ENCODE measurements at places on chromosomes 7 and 10.

DNA sequence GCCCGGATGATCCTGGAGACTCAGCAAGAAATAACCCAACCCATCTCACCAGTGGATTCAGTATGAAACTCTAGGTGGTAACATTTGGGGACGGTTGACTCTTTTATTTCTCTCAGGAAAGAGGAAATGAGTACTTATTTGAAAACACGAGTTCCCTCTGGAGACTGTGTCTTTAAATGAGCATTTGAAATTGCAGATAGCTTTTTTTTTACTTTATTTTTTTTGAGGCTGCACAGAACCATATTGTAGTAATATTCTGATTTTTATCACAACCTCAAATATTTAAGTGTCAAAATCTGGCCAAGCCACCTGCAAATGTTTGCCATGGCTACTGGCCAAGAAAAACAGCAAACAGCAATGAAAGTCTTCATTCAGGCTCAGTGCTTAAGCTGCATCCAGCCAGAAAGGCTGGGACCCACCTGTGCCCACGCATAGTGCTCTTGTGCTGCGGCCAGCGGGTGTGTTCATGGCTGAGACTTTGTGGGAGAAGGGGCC, 160.8 kb downstream of the CREB5 start:
- DNase-seq, result peak; percentile 82

DNA sequence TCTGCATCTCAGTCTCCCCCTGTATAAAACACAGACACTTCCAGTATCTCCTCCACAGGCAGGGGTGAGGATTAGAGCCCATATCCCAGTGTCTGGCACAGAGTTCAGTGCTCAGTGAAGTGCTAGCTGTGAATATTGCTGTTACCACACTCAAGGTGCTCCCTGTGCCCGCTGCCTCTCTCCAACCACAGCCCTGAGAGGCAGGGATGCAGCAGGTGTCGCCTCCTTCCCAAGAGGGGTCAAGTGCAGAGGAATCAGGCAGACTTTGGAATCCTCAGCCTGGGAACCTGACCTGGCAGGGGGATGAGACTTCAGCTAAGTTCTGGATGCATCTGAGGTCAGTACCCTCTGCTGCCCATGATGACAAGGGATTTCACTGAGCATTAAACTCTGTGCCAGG, 163.1 kb downstream of the GFRA1 start:
- no peak for DNase-seq

DNA sequence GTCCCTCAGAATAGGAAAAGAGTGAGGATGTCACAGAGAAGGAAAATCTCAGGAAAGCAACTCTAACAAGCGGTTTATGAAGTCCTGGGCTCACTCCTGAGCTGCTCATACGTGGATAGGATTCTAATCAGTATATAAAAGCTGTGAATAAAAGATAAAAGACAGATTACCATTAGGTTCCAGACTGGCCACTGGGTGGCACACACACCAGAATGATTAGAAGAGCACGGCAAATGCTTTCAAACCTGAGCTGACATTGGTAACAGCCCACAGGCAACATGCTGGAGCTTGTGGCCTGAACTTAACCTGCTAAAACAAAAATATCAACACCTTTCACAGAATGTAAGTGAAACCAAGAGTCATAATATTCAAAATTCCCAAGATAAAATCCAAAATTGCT, 370.8 kb downstream of the GRID1 start:
- DNase-seq, result no peak

- no peak for DNase-seq
These were observed 4.7 kb upstream of the ABLIM1 start for GRCh38 chr10:114662646-114663217.

- DNase-seq, result no peak
These were observed 234.5 kb upstream of the TCF7L2 start for GRCh38 chr10:112715581-112715980.

DNA sequence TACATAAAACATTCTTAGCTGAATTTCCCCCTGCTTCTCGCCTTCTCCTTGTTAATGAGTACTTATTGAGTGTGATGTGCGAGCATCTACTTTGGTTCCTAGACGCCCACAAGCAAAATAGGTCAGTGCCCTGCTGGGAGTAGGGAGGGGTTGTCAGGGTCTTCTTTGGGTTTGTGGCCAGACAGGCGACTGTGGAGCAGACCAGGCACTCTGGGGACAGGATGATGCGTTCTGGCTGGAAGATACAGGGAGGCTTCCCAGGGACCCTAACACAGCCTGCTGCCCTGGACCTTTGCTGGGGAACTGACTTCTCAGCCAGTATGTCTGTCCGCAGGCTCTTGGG, 227.2 kb downstream of the CUX1 start:
- DNase-seq, result no peak

GRCh38 chr7:36147361-36147760, 5.7 kb upstream of the EEPD1 start:
- DNase-seq, result peak; percentile 48

DNA sequence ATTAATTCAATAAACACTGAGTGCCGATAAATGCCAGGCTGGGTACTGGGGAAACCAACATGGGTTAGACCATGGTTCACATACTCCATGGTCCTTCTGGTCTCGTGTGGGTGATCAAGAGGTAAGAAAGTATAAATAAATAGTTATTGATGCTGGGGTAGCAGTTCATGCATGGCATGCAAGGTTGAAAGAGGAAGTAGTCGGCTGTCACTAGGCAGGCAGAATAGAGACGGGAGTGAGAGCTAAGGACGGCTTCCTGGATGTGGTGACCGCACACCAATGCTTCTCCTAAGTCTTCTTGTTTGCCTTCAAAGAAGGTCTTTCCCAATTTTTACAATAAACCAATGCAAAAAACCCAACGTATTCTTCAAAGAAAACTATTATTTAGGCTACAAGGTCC, 208.6 kb downstream of the ADAM12 start:
- no peak for DNase-seq

- DNase-seq, result no peak
These were observed 38.2 kb upstream of the SLC26A4 start for GRCh38 chr7:107622429-107622828.

- DNase-seq, result no peak
These were observed 242.2 kb upstream of the GRB10 start for GRCh38 chr7:51024867-51025266.

DNA sequence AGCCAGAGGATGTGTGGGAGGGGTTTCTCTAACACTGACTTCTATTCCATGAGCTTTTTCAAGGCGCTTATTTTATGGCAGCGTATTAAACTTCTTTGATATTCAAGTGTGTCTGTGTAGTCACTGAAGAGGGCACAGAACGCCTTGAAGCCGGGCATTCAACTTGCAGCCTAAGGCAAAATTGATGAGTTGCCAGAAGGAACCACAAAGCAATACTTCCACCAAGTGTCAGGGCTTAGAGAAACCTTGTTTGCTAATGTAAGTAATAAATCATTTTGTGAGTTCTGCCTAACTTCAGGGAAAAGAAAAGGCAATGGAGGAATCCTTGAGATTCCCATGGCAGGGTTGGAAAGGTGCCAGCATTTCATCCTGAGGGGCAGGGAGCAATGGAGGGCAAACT, 163.8 kb downstream of the LCOR start:
- no peak for DNase-seq

DNA sequence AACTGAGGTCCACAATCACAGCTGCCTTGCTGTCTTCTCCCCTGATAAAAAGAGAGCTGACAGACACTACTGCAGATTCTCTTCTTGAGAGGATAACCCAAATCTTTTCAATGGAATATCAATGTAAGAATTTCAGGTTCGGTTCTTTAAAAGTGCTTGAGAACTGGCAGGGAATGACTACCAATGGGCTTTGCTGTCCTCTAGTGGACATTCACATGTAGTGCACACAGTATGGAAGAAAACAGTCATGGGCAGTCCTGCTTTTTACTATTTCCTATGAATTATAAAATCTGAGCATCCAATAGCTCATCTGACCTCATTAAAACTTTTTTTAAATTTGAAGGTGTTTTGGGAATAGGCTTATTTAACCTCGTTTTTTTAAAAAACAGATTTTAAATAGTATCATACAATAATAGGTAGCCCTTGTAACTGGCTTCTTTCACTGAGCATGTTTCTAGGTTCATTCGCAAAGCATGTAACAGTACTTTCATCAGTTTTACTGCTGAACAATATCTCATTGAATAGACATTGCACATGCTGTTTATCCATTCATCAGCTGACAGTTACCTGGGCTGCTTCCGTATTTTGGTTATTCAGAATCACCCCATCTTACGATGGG, 18.3 kb downstream of the FZD9 start:
- DNase-seq, result peak; percentile 25

GRCh38 chr10:129774082-129774735, 189.9 kb downstream of the EBF3 start:
- no peak for DNase-seq

DNA sequence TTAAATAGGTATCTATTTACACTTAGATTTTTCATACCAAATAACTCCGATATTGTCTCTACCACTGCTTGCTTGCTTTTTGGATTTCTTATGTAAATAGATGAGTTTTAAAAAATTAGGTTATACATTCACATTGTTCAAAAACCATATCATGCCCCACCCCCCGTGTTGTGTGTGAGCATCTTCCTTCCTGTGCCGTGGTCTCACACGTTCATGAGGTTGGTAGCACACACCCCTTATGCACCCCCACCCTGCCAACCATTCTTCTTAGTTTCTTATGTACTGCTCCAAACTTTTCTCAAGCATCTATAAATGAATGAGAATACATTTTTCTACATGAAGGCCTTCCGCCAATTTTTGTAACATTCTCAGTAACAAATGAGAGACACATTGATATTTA, 115.6 kb downstream of the FANK1 start:
- DNase-seq, result no peak

GRCh38 chr7:17311952-17312351, 13.5 kb downstream of the AHR start:
- no peak for DNase-seq

DNA sequence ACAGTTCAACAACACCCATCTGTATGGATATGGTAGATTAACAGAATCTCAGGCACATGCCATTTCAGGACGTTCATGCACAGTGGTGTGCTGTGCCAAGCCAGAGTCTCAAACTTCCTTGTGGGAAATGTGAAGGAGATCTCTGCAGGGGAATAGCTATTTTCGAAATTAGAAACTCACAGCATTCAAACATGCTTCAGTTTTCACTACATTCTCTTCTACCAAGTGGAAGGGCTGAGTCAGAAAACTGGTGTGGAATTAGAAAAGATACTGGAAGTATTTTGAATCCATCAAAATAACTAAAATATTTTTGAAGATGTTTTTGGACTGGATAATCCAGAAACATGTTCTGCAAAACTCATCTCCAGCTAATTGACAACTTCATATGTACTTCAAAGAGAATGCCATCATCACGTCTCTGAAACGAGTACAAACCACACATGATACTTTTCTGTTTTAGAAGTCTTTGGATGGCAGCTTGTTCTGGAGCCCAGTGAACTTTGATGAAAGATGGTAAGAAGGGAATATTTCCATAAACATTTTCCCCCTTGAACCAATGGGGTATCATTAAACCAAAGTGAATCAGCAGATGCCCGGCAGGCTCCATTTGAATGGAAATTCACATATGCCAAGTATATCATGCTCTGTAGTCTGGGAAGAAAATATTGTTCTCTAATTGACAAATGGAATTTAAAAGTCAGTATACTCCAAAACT, 616.3 kb upstream of the IGFBP3 start:
- no peak for DNase-seq

DNA sequence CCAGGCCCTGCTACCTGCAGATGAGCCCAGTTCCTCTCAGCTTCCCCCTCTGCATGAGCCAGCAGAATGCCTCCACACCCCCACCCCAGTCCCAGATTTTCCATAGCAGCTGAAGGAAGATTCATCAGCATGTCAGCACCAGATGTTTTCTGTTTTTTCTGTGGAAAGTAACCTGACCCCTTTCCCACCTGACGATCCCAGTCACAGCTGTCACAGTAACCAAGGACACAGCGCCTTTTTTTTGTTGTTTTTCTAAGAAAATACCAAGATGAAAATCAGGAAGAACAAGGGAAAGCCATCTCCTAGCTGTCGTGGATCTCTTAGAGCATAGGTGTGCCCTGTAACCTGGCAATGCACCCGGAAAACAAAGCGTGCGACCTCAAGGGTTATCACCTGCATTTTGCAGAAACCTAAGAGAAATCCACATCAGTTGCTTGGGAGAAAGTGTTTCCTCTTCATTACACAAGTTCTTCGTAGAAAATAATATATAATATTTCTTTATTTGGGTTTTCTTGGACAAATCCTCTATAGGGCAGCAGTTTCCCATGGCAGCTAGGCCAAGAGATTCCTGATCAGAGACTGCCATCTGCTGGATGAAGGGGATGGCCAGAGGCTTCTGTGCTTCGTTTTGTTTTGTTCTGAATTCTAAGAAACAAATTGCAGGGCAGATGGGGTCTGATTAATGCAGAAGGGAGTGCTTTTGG, 401.9 kb downstream of the TNS3 start:
- peak; percentile 22 for DNase-seq

GRCh38 chr7:1846331-1847065, 176.4 kb downstream of the ELFN1 start:
- DNase-seq, result no peak

DNA sequence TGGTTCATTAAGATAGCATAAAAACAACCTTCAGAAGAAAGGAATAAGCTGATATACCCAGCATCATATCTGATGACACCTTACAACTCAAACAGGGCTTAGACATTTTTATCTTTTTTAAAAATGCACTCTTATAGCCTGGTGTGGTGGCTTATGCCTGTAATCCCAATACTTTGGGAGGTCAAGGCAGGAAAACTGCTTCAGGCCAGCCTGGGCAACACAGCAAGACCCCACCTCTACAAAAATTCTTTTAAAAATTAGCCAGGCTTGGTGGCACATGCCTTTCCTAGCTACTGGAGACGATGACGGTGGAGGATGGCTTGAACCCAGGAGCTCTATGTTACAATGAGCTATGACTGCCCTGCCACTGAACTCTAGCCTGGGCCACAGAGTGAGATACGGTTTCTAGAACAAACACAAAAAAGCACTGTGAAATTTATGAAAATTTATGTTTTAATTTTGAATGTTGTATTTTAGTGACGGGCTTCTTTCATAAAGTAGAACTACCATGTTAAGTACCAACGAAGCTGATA, 12.3 kb upstream of the KMT2E start:
- DNase-seq, result no peak

GRCh38 chr7:96691702-96692101, 17.9 kb downstream of the SEM1 start:
- no peak for DNase-seq

GRCh38 chr10:21929070-21929469, 74.5 kb downstream of the DNAJC1 start:
- no peak for DNase-seq

DNA sequence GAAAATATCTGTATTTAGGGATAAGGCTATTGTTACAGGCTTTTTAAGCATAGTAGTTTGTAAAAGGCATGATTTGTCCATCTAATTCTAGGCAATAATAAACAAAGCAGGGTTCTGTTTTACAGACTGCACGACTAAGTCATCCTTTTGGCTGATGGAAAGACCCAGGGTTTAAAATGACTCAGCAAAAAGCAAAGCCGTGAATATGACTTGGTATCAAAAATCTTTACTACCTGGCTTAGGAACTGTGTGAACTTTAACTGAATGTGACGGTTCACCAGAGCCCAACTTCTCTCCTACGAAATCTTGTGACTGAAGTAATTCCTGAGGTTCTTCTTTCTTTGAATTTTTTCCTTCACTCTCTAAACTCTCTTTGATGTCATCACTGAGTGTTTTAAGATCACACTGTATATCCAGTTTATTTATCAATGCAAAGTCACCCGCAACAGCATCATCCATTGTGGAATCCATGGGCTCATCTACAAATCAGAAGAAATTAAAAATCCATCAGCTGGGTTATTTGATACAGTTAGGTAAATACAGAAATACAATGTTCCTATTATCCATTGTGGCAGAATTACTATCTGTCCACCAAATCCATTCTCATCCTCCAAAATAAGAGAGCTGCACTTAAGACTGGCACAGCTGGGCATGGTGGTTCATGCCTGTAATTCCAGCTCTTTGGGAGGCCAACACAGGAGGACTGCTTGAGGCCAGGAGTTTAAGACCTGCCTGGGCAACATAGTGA, 17.0 kb downstream of the ATE1 start:
- no peak for DNase-seq
